NCI-H187 treated with DMSO at 0.1 percent for 48 hours (cell line): ENCODE measurements at places on chromosomes 6 and 20.

DNA sequence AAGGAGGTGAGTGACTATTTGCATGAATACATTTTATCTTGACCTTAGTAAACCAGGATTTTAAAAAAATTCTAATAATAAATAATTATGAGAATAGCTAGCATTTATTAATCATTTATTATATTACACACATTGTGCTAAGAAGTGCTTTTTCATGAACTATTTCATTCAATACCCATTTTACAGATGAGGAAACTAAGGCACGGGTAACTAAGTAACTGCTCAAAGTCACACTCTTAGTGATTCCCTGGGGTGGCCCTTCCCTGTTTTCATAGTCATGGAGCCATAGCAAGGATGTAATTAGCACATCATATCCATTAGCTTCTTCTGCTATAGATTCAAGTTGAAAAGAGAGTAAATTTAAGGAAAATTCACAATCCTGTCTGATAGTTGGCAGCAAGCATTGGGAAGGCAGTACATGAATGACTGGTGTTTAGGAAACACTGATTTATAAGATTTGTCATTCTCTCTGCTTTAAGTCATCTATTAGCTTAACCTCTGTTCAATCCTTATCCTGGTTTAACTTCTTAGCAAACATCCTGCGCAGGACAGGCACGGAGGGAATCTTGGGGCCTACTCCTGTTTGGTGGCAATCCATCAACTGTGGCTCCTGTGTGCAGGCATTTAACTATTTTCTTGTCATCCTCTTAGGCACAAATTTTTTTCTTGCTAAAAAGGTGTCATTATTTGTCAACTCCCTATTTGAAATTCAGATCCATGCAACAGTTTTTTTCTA lies 68.3 kb downstream of the RIN2 start:
- DNase-seq = no peak

GRCh38 chr20:22475662-22476061 lies 108.7 kb downstream of the FOXA2 start:
- DNase-seq = no peak

DNA sequence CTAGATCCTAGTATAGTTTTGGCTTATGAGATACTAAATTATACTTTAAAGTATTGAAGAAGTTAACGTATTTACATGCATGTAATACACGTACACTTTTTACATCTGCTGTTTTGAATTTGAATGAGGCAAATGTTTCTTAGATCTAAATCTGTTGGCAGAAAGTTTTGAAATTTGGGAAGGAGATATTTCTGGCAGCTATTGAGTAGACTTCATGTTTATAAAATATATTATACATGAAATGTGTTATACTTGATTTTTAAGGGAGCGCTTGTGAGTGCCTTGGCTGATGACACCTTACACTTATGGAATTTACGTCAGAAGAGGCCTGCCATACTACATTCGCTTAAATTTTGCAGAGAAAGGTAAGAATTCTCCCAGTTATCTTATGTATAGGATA lies 34.7 kb downstream of the STXBP5 start:
- no peak for DNase-seq

DNA sequence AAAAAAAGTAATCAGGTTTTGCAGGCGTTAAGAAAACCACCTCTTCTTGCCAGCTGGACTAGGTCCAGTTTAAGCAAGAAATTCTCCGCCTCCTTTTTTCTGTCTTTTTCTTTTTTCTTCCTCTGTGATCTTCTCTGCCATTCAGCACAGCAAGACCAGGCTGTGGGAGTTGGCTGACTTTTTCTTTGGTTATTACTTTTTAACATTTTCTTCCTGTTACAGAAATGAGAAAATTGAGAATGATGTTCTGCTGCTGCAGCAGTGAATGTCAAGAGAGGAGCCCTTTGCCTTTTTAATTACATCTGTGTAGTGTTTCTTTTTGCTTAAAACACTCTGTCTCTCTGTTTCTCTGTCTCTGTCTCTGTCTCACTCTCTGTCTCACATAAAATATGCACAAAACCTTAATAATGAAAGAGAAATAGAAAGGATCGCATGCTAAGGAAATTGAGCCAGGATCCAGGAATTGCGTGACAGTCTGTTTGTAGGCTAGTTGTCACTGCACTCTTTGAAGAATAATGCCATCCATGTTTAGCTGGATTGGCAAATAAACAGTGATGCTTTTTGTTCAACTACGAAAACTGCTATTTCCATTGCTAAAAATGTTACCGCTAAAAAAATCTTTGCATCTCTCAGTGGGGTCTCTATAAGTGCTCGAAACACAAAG lies 103.2 kb upstream of the SUPT3H start:
- DNase-seq = no peak

DNA sequence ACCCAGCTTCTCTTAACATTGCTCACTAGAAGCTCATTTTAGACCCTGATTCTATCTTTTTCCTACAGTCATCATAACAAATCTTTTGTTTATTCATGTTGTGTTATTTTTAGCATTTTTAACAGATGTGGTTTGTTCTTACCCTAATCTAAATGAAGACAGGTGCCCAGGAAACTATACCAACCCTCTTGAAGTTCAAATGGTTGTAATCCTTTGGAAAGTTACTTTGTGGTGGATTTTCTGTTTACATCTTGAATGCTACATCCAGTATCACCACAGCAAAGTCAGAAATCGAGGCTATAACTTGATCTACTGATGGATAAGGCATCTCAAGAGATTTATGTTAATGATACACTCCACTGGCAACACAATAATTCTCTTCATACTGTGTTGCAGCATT lies 26.2 kb downstream of the SMAP1 start:
- DNase-seq = no peak
